Amygdala (tissue), 56 donors: ENCODE measurements at places on chromosomes 12 and 14.

- DNase-seq: no peak
Observed at GRCh38 chr14:37824939-37825712, 229.7 kb downstream of the TTC6 start.

- DNase-seq: no peak
Observed at GRCh38 chr12:119415714-119416113, 81.2 kb downstream of the CCDC60 start.

DNA sequence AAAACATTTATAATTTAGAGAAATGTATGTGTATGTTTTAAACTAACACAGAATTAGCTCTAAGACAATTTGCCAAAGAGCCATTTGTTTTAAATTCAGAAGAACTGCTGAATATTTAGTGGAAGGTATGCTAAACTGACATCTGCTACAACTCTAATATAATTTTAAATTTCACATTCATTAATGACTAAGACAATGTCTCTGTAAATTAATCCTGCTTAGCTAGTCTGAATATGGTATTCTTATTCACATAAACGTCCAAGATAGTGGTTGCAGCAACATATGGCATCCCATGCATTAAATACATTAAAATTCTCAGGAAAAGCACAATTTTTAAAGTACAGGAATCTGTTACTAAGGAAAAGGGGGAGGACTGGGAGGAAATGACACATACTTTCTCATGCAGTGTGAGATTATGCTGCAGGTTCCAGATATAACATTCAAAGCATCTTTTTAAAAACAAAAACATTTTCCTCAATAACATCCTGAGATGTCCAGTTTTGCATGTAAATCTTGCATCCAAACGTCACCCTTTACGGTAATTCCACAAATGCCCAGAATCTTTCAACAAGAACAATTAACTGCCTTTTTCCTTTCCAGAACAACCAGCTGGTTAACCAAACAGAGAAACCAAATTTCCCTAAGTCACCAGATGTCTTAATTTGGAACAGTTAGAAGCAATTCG is 26.9 kb downstream of the WDR89 start:
- DNase-seq: no peak

DNA sequence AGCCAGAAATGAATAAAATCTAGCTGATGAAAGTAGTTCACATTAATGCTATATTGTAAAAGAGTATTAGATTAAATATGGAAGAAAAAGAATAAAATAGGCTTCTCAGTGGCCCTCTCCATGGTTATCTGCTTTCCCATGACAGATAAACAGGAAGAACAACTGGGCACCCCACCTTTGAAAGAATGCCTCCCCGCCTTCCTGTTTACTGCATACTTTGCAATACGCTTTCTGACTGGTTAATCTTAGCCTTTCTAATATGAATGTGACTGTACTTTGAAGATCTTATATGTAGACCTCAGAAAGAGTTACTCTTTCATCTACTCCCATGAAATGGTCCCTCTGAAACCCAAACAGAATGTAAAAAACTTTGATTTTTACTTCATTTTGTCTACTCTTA is 34.1 kb upstream of the DAAM1 start:
- DNase-seq: no peak

- no peak for DNase-seq
Observed at GRCh38 chr12:83665634-83666218, 979.0 kb downstream of the TMTC2 start.

- no peak for DNase-seq
Observed at GRCh38 chr12:75840994-75841355, 190.6 kb downstream of the PHLDA1 start.

DNA sequence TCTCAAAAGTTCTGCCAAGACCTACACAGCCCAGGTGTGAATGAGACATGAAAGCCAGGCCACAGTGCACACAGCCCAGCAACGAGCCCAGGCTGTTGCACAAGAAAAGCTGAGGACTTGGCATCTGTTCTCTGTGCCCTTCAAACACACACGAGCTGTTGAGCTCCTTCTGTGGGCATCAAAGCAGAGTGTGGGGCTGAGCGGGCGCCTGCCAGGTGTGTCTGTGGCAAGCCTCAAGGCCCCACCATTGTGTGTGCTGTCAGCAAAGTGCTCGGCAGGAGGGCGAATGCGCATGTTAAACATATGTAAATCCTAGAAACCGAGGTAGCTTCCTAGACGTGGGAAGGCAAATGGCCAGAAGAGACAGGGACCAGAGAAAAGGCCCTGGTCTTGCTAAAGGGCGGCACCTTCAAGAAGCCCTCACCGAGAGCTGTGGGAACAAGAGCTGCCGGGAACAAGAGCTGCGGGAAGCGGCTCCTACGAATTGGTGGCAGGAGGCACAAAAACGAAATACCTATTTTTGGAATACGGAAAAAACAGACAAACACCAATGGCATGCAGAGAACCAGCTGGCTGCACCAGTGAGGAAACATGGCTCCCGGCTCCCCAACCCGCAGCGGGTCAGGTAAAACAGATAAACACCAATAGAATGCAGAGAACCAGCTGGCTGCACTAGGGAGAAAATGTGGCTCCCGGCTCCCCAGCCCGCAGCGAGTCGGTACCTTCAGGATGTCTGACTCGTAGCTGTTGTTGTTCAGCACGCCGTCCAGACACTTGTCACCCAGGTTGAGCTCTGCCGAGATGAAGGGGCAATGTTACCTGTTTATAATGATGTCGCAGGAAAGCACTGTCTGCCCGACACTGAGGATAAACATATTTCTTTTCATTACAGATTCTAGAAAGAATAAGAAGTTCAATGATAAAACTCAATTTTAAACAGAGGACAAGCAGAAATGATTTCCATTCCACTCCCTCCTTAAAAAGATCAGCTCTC is 19.0 kb upstream of the GOLGA3 start:
- no peak for DNase-seq
